Natural killer cell treated with Interleukin-12 subunit alpha and Interleukin-12 subunit beta and Interleukin-15 and Interleukin-18, amount 100 ng/mL, for 72 hours (primary cell): ENCODE measurements at places on chromosomes 12 and 14. TPM values are rescaled to one million over a fixed set of nuclear protein-coding genes. Genes with fewer than 3 reads are reported as not detected.

Gene MIP
- not detected for total RNA-seq

DNA sequence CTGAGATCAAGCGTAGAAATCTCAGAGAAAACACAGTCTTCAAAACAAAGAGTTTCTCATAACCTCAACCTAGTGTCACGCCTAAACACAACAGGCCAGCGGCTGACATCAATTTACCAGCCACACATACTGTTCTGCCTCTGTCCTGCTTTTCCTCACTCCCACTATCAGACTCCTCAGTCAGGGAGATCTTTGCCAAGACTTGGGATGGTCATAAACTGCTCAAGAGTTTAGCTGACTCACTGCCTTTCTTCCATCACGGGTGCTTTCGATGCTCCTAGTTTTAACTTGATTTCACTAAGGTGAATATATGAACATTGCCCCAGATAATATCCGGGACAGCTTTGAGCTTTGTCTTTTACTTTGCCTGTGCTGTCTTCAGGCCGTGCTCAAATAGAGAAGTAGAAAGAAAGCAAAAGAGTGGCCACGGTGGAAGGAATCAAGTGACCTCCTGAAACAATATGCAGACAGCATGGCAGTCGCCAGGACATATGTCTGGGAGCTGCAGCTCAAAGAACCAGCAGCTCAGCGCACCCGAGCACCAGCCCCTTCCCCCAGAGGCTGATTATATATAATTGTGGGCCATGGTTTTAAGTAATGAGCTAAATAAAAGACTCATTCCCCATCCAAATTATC is 12.1 kb downstream of the MDM1 start:
- H3K4me1 ChIP-seq: peaks cover 15% of the 10 kb centered on the region
- no peaks in the 10 kb centered on the region for H3K27me3 ChIP-seq
- H3K36me3 ChIP-seq: peaks cover 18% of the 10 kb centered on the region
- H3K4me3 ChIP-seq: no peak overlapping the region
- peak overlapping the region; percentile 7 for H3K27ac ChIP-seq
- DNase-seq: no peak

Gene KRT71
- not detected for total RNA-seq

GRCh38 chr12:103944964-103945363 is 14.8 kb downstream of the HSP90B1 start:
- no peak for DNase-seq
- H3K4me3 ChIP-seq: no peak overlapping the region
- H3K4me1 ChIP-seq: peaks cover 31% of the 10 kb centered on the region
- H3K27ac ChIP-seq: no peak overlapping the region

Gene ALDH1L2
- 0.29 TPM for total RNA-seq

DNA sequence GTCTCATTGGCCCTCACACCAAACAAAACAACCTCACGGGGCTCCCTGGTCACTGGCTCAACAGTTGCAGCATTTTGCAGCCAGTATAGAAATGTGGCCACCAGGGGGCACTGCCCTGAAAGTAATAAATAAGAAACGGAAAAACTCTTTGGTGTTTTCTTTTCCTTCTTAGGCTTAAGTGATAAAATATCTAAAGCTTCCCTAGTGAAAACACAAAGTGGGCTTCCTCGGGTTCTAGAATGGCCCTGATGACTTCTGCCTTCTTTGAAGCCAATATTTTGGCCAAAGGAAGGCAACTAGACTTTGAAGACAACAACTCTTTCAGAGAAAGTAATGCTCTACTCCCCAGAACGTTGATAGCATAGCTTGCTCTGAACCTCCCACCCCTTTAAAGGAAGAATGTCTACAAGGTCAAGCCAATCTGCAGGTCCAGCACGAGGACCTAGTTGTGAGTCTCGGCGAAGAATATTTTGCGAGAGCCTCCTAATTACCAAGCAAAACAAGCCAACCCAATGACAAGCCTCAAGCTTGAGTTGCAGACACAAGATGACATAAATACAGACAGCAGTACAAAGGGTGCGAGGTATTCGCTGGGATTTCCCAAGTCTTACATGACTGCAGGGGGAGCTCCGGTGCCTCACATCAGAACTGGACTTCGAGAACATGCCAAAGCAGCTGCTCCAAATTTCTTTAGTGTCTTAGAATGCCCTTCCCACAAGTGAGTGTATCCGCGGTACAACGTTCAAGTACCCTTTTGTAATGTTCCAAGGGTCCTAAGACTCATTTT is 2.6 kb downstream of the ITPK1 start:
- H3K4me1 ChIP-seq: peaks cover 26% of the 10 kb centered on the region
- peak; percentile 76 for DNase-seq
- peak overlapping the region; percentile 72 for H3K27ac ChIP-seq

DNA sequence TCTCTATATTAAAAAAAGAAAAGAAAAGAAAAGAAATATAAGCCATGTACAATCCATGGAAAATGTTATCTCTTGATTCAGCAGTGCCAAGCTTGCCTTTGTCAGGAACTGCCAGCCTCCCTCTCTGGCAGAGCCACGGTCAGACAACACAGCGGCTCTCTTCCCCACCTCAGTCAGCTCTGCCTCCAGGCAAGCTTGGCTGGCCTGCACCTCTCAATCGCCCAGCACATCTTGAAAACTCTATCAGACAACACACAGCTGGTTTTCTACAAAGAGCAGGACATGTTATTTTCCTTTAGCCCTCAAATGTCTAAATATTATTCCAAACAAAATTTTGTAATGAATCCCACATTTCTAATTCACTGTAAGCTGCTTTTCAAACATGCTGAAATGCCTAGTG is 20.0 kb upstream of the GCH1 start:
- DNase-seq: no peak
- H3K27me3 ChIP-seq: no peaks in the 10 kb centered on the region
- H3K36me3 ChIP-seq: no peaks in the 10 kb centered on the region

GRCh38 chr12:94998326-94998725 is 5.2 kb downstream of the NDUFA12 start:
- no peaks in the 10 kb centered on the region for H3K27me3 ChIP-seq
- H3K4me1 ChIP-seq: peaks cover 28% of the 10 kb centered on the region
- no peak overlapping the region for H3K27ac ChIP-seq
- H3K36me3 ChIP-seq: peaks cover 14% of the 10 kb centered on the region

DNA sequence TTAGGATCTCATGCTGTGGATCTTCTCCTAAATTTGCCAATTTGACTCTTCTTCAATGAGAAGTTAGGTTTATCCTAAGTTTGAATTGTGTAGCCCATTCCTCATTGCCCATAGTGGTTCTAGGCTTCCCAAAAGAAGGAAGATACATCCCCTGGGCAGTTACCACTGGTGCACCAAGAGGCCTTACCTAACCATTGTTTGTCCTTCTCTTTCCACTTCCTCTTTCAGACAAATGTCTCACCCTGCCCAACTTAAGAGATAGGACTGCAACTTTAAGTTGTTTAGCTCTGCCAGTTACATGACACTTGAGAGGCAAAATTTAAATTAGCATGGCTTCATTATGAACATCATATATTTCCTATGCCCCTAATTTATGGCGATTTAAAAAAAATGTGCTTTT is 9.4 kb upstream of the KCNH3 start:
- no peaks in the 10 kb centered on the region for H3K27me3 ChIP-seq
- H3K27ac ChIP-seq: no peak overlapping the region
- no peak for DNase-seq
- no peaks in the 10 kb centered on the region for H3K4me1 ChIP-seq
- H3K36me3 ChIP-seq: peaks cover 12% of the 10 kb centered on the region

Gene DAO
- not detected for total RNA-seq

Gene CPNE6
- not detected for total RNA-seq

Gene NEUROD4
- not detected for total RNA-seq

Gene SLC6A13
- total RNA-seq: 0.92 TPM

- H3K4me1 ChIP-seq: no peaks in the 10 kb centered on the region
- H3K36me3 ChIP-seq: peaks cover 30% of the 10 kb centered on the region
- H3K27ac ChIP-seq: no peak overlapping the region
- H3K4me3 ChIP-seq: no peak overlapping the region
- no peak for DNase-seq
Observed at GRCh38 chr12:56683-57346, 9.8 kb upstream of the IQSEC3 start.

DNA sequence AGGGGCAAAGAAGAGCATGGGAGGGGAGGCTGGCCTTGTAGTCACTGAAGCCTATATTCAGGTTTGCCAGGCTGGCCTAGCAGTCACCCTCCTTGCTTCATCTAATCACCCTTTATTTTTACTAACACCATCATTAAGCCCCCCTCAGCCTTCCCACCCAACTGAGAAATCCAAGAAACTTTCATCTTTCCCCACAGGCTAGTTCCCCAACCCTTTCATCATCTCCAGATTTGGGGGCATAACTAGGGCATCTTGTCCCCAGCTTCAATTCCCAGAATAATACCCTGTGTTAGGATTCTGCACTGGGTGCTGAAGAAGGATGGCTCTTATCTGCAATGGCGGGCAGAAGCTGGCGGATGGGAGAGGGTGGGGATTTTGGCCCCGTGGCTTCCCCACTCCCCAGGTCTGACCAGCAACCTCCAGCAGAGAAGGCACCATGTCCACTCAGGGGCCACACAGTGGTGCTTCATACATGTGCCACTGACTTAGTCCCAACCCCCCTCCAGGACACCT is 6.9 kb downstream of the PCK2 start:
- peaks cover 9% of the 10 kb centered on the region for H3K4me1 ChIP-seq
- H3K36me3 ChIP-seq: peaks cover 6% of the 10 kb centered on the region
- no peak for DNase-seq
- H3K4me3 ChIP-seq: no peak overlapping the region
- no peaks in the 10 kb centered on the region for H3K27me3 ChIP-seq

DNA sequence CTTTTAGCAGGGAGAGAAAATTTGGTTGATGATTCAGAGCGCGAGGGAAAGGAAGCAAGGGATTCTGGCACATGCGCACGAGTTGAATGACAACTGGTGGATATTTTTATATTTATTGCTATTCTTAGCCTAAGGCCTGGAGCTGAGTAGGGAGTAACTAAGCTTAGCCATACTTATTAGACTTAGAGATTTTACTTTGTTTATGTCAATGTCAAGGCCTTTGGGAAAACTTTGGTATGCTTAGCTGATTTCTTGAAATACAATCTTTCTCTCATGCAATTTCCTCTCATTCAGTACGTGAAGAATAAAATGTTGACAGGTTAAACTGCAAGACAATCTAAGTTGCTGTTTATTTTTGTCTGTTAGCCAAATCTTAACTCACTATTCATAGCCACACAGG is 101.1 kb downstream of the CRADD start:
- no peak overlapping the region for H3K4me3 ChIP-seq
- DNase-seq: no peak
- no peak overlapping the region for H3K27ac ChIP-seq
- H3K27me3 ChIP-seq: no peaks in the 10 kb centered on the region
- peaks cover 20% of the 10 kb centered on the region for H3K4me1 ChIP-seq
- H3K36me3 ChIP-seq: peaks cover 4% of the 10 kb centered on the region

- H3K36me3 ChIP-seq: peaks cover 13% of the 10 kb centered on the region
- DNase-seq: no peak
- no peak overlapping the region for H3K4me3 ChIP-seq
- H3K27me3 ChIP-seq: peaks cover 37% of the 10 kb centered on the region
- H3K27ac ChIP-seq: no peak overlapping the region
Observed at GRCh38 chr12:130911933-130912332, 40.1 kb downstream of the RAN start.

Gene ACOT6
- total RNA-seq: not detected

Gene KRT77
- not detected for total RNA-seq

GRCh38 chr14:22847661-22848341 is 11.4 kb downstream of the MMP14 start:
- H3K4me3 ChIP-seq: no peak overlapping the region
- no peak for DNase-seq
- no peaks in the 10 kb centered on the region for H3K36me3 ChIP-seq
- H3K27me3 ChIP-seq: peaks cover 20% of the 10 kb centered on the region

Gene RPL10L
- total RNA-seq: not detected

GRCh38 chr12:124915239-124916236 is 1.1 kb upstream of the UBC start:
- peak overlapping the region; percentile 98 for H3K27ac ChIP-seq
- peaks cover 79% of the 10 kb centered on the region for H3K4me1 ChIP-seq
- no peak for DNase-seq
- H3K4me3 ChIP-seq: peak overlapping the region; percentile 93
- no peaks in the 10 kb centered on the region for H3K27me3 ChIP-seq

- no peak for DNase-seq
- peaks cover 8% of the 10 kb centered on the region for H3K4me1 ChIP-seq
- H3K36me3 ChIP-seq: no peaks in the 10 kb centered on the region
- no peak overlapping the region for H3K27ac ChIP-seq
- no peak overlapping the region for H3K4me3 ChIP-seq
Observed at GRCh38 chr14:99158646-99159165, 113.3 kb downstream of the BCL11B start.

GRCh38 chr12:1925684-1926006 is 7.2 kb upstream of the CACNA2D4 start:
- H3K27ac ChIP-seq: no peak overlapping the region
- DNase-seq: no peak
- H3K36me3 ChIP-seq: no peaks in the 10 kb centered on the region
- peaks cover 6% of the 10 kb centered on the region for H3K27me3 ChIP-seq

Gene IL26
- 10.0 TPM for total RNA-seq

Gene INSM2
- total RNA-seq: not detected

Gene TAS2R31
- 11.4 TPM for total RNA-seq

DNA sequence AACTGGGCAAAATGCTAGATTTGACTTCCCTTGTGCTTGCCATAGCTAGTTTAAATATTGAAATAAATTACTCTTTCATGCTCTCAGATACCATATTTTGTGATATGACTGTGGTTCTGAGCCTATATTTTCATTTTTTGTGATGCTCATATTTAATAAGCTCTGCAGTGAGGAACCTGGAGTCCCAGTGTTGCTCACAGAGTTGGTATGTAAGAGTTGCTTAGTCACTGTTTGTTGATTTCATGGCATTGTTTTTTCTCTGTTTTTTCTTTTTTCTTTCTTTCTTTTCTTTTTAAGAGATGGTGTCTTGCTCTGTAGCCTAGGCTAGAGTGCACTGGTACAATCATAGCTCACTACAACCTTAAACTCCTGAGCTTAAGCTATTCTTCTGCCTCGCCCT is 750.5 kb upstream of the TMEM132C start:
- H3K36me3 ChIP-seq: no peaks in the 10 kb centered on the region
- no peak overlapping the region for H3K4me3 ChIP-seq
- peaks cover 7% of the 10 kb centered on the region for H3K27me3 ChIP-seq
- H3K27ac ChIP-seq: no peak overlapping the region
- no peak for DNase-seq

Gene GLT8D2
- 0.33 TPM for total RNA-seq

Gene SMIM41
- not detected for total RNA-seq

GRCh38 chr12:106580671-106581508 is 1.9 kb upstream of the RFX4 start:
- H3K36me3 ChIP-seq: no peaks in the 10 kb centered on the region
- H3K4me3 ChIP-seq: no peak overlapping the region
- no peak overlapping the region for H3K27ac ChIP-seq

Gene AKAP6
- total RNA-seq: not detected

- H3K27ac ChIP-seq: no peak overlapping the region
- no peaks in the 10 kb centered on the region for H3K27me3 ChIP-seq
- H3K4me1 ChIP-seq: no peaks in the 10 kb centered on the region
- H3K4me3 ChIP-seq: no peak overlapping the region
Observed at GRCh38 chr14:22996768-22997654, 12.9 kb downstream of the C14orf93 start.

- no peak for DNase-seq
- no peaks in the 10 kb centered on the region for H3K4me1 ChIP-seq
- H3K4me3 ChIP-seq: no peak overlapping the region
- H3K36me3 ChIP-seq: no peaks in the 10 kb centered on the region
Observed at GRCh38 chr14:53670701-53671100, 285.9 kb downstream of the BMP4 start.
